Stimulated activated CD4-positive, alpha-beta T cell treated with anti-CD3 and anti-CD28 coated beads, Interleukin-1b, Interleukin-23, amount 100 ng/mL, for 48 hours (primary cell): ENCODE measurements at places on chromosomes 16 and 17.

GRCh38 chr17:7133424-7133823, 18.8 kb upstream of the ASGR2 start:
- DNase-seq = peak; percentile 39

DNA sequence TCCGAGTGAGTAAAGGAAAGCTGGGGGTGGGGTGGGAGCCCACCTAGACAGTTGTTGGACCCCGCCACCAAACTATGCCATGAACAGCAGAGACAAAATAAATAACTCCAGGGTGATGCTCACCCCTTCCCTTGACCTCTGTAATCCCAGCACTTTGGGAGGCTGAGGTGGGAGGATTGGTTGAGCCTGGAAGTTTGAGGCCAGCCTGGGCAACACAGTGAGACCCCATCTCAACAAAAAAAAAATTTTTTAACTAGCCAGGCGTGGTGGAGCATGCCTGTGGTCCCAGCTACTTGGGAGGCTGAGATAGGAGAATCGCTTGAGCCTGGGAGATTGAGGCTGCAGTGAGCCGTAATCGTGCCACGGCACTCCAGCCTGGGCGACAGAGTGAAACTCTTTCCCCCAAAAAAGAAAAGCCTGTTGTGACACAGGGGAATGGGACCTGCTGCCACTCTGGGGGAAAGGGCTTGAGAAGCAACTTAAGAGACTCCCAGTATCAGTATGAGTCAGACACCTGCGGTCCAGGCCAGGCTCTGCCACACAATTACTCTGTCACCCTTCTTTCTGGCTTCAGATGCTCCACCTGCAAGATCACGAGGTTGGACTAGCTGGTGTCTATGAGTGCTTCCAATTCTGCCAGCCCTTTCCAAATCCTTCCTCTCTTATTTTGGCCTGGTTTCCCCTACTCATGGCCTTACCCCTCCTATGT, 5.0 kb downstream of the SGCA start:
- no peak for DNase-seq

GRCh38 chr17:21152731-21153130, 26.0 kb downstream of the DHRS7B start:
- no peak for DNase-seq

GRCh38 chr16:10552998-10553491, 27.4 kb downstream of the EMP2 start:
- peak; percentile 49 for DNase-seq

DNA sequence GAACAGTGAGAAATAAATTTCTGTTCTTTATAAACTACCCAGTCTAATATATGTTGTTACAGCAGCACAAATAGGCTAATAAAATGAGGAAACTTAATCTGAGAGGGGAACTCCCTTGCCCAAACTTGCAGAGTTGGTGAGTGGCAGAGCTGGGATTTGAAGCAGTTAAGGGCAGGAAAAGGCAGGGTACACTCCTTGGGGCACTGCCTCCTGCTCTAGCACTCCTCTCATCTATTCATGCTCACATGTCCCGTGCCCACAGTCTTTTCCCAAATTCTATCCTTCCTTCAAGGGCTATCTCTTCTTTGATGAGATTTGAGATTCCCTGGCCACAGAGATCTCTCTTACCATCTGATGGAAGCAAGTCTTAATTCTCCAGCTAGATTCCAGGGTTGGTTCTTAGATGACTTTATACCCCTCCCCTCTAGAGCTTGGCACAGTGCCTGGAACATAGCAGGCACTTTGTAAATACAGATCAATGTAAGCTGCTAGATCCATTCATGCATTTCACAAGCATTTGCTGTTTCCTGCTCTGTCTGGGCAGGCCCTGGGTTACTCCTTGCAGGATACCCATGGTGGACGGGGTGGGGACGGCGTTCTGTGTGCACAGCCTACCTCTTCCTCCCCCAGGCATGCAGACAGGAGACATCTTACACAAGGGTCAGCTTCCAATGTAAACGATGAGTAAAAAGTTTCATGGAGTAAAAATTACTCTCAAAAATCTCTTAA, 39.2 kb upstream of the ABCC12 start:
- no peak for DNase-seq

- no peak for DNase-seq
Measured at GRCh38 chr16:15613676-15614075, 29.3 kb downstream of the MARF1 start.

GRCh38 chr16:48441863-48442279, 56.7 kb upstream of the SIAH1 start:
- no peak for DNase-seq

DNA sequence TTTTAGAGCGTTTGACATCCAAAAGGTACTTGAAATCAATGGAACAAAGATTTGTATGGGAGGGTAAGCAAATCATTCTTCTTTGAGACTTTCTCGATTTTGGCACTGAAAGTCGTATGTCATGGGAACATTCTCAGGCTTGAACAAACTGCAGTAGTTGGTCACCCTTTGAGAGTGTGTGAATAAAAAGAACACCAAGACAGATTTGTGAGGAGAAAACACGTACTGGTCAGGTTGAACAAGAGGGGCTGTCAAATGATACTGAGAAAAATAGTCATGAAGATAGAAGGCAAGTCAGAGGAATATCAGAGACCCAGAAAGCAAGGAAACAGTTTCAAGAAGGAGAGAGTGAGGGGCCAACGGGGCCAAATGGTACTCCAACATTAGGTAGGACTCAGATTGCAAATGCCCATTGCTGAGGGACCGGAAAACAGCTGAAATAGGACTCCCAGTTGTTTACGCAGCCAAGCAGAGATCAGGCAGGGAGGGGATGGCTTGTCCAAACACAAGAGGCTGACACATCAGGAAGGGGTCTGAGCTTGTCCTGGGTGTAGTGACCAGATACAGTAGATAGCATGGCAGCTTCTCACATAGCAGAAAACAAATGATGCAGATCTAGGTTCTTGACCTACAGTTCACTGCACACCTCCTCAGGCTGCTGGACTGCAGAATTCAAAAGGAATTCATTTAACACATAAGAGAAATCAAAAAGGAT, 74.5 kb upstream of the MYOCD start:
- no peak for DNase-seq

GRCh38 chr16:24119807-24120206, 136.3 kb upstream of the CACNG3 start:
- no peak for DNase-seq

DNA sequence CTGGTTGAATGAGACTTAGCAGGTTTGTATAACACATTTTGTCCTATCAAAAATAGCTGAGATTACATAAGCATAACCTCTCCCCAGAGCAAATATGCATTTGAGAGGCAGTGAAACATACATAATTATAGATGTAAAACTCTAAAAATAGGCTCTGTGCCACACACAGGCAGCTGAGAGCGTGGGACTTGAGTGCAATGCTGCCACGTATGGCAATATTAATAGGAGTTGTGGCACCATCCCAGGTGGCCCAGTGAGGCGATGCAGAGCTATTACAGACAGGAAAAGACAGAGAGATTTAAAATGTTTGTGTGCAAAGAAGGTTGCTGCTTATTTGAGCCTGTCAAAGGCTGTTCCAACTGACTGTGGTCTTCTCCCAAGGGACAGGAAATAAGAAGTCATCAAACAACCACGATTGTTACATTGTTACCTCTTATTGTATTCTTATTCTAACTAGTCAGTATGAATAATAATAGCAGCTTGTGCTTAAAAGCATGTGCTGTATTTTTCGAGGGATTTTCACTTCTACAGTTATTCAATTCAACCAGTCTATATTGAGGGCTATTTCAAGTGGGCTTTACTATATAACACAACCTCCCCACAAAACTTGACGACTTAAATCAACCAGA, 116.5 kb downstream of the SALL1 start:
- no peak for DNase-seq

- no peak for DNase-seq
Measured at GRCh38 chr17:63995626-63996025, 2.5 kb upstream of the PRR29 start.
